Dermis microvascular lymphatic vessel endothelial cell (primary cell): ENCODE measurements at places on chromosomes 5 and 9. TPM values are rescaled to one million over a fixed set of nuclear protein-coding genes. Genes with fewer than 3 reads are reported as not detected.

PCDHB4 gene
- under 0.01 and 0.13 TPM in 2 replicates for total RNA-seq

PNPLA7 gene
- 0.39 and 1.1 TPM in 2 replicates for total RNA-seq

PCDHGA9 gene
- 1.4 and 2.4 TPM in 2 replicates for total RNA-seq

SHROOM1 gene
- 1.5 and 4.3 TPM in 2 replicates for total RNA-seq

PDE6A gene
- under 0.01 and 0.13 TPM in 2 replicates for total RNA-seq

NTRK2 gene
- total RNA-seq: under 0.01 TPM in 1 of 2 replicates, not detected in the other

KCNIP1 gene
- 33.6 and 102 TPM in 2 replicates for total RNA-seq

LTC4S gene
- 0.39 and 0.63 TPM in 2 replicates for total RNA-seq

C1QTNF2 gene
- total RNA-seq: 0.26 and 0.38 TPM in 2 replicates

ABCA1 gene
- total RNA-seq: 9.2 and 9.9 TPM in 2 replicates

CDC20B gene
- not detected in 2 replicates for total RNA-seq

KIF24 gene
- total RNA-seq: 1.6 and 2.1 TPM in 2 replicates

GFI1B gene
- under 0.01 TPM in 1 of 2 replicates, not detected in the other for total RNA-seq

SLC6A19 gene
- not detected in 2 replicates for total RNA-seq

DBH gene
- not detected in 2 replicates for total RNA-seq

F12 gene
- total RNA-seq: 0.51 and 0.89 TPM in 2 replicates

FGFR4 gene
- total RNA-seq: 2.4 and 4.2 TPM in 2 replicates

FBXL7 gene
- 8.6 and 28.2 TPM in 2 replicates for total RNA-seq

TAS2R1 gene
- not detected in 2 replicates for total RNA-seq

PDLIM4 gene
- total RNA-seq: 20.7 and 26.7 TPM in 2 replicates

RGS7BP gene
- 0.13 TPM in 2 replicates for total RNA-seq

RNF224 gene
- total RNA-seq: under 0.01 TPM in 1 of 2 replicates, not detected in the other
